ENCODE measurements at places on chromosomes 6 and 20.

- no peak for DNase-seq
These were observed 27.9 kb downstream of the NTSR1 start for GRCh38 chr20:62736407-62737071.

GRCh38 chr6:111718990-111719389, 113.3 kb upstream of the TRAF3IP2 start:
- no peak for DNase-seq

- no peak for DNase-seq
These were observed 59.0 kb downstream of the SGK1 start for GRCh38 chr6:134258849-134259306.

GRCh38 chr6:17225767-17226630, 55.2 kb upstream of the RBM24 start:
- no peak for DNase-seq

DNA sequence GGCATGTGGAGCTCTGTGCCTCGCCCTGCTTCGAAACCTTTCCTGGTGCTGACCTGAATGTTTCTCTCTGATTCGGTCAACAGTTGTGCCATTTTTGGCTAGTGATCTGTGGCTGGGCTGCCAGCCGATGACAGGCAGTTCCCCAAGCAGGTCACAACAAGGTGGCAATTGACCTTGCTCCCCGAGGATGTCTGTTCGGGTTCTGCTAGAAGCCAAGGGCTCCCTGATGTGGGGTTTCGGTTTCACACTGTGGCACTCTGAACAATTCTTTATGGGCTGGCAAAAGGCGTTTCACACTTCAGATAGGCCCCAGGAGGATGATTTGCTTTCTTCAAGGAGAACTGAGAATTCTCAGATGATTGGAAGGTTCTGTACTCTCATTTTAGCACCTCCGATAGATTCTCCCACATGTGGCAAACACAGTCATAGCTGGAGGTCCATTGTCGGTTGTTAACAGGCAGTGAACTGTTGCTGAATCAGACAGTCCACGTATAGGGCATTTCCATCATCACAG, 135.6 kb downstream of the SLC24A3 start:
- DNase-seq, result no peak

- no peak for DNase-seq
These were observed 90.5 kb upstream of the MBOAT1 start for GRCh38 chr6:20302702-20303251.

DNA sequence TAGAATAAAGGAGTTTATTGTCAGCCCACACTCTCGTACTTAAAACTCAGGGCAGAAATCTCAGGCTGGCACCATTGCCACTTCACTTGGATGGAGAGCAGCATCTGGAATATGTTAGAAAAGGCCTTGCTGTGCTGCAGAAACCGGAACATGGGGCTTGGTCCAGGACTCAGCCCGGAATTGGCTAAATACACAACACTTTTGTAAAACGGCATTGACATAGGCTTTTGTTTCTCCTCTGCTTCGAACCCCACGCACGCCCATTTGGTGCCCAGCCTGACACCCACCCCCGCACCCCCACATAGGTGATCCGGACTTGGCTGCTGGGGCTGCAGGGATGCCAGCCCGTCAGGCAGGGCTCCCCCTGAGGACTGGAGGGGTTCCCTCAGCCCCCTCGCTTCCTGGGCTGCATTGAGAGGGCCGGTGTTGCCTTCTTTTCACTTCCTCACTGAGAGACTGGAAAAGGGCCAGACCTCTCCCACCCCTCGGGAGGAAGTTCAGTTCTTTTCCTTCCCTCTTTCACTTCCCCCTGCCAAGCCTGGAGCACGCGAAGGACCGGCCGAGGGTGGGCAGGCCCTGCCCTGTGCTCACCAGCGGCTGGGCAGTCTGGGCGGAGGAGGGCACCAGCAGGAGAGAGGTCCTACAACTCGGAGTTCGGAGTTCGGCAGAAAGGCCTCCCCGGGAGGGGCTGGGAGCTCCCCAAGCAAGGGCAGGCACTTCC, 17.9 kb upstream of the CST3 start:
- DNase-seq, result no peak

DNA sequence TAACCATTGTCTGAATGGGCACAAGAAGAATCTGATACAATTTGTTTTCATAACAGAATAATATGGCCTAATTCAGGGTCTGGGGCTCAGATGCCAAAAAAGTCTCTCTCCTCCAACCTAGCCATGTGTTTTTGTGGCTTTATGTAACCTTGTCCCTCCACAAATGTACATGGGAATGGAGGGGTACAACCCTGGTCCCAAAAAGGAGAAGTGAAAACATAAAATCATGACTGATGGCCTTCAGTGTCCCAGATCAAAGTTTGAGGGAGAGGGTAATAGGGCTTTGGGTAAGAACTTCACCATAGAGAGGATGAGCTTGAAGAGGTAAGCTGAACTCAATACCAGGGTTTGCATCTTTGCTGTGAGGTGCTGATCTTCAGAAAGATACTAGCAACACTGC, 136.3 kb upstream of the BACH2 start:
- no peak for DNase-seq

GRCh38 chr6:150008588-150008987, 16.7 kb downstream of the RAET1L start:
- DNase-seq, result no peak

DNA sequence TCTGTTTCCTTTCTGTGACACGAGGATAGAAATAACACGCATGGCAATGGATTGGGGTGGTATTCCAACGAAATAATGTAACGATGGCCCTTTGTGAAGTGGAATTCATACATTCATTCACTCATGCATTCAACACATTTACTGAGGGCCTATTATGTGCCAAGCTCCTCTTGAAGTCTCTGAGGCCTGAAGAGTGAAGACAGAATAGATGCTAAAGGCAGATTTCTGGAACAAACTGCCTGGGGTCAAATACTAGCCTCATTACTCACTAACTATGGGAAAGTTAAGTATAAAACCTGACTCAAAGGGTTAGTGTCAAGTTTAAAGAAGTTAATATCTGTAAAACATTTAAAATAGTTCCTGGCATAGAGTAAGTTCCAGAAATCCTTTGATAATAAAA, 279.6 kb upstream of the SULF2 start:
- no peak for DNase-seq

- DNase-seq, result no peak
These were observed 121.1 kb downstream of the PLEKHG1 start for GRCh38 chr6:150720774-150721233.

DNA sequence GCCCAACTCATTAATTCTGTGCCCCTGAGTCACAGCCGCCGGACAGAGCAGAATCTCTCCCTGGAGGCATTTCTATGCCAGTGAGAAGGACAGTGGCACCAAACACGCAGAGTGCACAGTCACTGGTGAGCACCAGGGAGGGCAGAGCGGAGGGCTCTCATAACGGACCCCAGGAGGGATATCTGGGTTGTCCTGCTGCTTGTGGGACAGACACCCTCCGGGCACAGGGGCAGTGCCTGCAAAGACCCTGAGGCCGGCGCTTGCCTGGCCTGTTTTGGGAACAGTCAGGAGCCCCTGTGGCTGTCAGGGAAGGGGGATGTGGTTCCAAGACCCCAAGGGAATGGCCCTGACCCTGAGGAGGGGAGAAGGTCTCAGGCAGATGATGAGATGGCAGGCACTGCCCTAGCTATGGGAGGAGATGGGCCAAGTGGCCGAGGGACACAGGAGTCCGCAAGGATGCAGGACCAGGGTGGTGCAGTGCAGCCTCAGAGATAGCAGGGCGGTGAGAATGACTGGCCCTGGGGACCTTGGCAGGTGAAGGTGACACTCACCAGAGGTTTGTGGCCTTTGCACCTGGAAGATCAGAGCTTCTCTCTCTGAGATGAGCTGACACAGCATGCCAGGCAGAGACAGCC, 270.8 kb downstream of the SMOC2 start:
- DNase-seq, result no peak

- DNase-seq, result no peak
These were observed 200.6 kb downstream of the MAFB start for GRCh38 chr20:40488401-40488800.
